ENCODE measurements at places on chromosomes 3 and 15.

DNA sequence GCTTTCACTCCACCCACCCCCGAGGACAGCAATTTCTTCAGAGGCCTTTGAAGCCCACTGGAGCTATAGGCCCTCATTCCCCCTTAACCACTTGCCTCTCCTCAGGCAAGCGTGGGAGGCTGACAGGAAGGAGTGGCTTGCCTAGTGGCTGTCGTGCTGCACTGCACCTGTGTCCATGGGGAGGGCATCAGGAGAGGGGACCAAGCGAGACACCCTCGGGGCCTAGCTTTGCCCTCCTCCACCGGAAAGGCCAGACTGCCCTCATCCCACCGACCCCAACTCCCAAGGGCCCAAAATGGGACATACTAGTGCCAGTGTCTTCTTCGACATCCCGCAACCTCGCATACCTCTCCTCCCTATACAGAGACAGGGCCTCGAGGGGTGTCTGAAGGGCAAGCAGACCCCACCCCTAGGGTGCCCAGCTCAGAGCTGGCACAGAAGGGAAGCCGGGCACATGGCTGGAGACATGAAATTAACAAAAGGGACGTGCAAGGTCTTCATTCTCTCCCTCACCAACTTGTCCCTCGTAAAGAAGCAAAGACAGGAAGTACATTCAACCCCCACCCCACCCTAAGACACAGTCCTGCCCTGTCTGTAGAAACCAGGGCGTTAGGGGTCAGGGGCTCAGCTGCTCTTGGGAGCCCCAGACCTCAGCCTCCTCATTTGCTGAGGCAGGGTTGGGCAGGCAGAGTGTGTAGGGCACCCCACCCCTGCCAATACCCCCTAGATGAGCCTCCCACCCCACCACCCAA, 24.3 kb downstream of the VIPR1 start:
- DNase-seq = no peak

GRCh38 chr15:85723960-85724945, 70.5 kb downstream of the KLHL25 start:
- no peak for DNase-seq

DNA sequence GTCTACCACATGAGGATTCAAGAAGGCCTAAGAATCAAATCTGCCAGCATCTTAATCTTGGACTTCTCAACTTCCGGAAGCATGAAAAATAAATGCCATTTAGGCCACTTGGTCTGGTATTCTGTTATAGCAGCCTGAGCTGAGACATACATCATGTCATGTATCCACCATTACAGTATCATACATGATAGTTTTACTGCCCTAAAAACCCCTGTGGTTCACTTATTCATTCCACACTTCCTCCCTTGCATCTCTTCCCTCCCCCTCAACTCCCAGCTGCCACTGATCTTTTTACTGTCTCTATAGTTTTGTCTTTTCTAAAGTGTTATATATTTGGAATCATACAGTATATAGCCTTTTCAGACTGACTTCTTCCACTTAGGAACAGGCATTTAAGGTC, 161.8 kb downstream of the SNRK start:
- no peak for DNase-seq

GRCh38 chr3:194637066-194637465, 3.8 kb upstream of the TMEM44 start:
- no peak for DNase-seq

DNA sequence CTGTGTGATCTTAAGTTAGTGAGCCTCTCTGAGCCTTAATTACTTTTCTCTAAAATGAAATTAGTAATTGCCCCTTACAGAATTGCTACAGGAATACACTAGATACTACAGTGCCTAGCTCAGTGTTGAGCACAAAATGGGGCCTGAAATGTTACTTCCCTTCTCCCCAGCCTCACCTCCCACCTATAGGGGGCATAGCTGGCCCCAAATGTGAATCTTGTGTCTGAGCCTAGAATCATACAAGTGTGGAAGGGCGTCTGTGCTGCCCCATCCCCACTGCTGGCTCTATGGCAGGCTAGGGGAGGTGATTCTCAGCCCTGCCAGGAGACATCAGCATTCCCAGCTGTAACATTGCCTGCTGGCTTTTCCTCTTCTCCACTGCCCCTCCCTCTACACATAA, 42.7 kb downstream of the IFT122 start:
- no peak for DNase-seq

GRCh38 chr3:63508305-63508704, 144.2 kb upstream of the SNTN start:
- no peak for DNase-seq

DNA sequence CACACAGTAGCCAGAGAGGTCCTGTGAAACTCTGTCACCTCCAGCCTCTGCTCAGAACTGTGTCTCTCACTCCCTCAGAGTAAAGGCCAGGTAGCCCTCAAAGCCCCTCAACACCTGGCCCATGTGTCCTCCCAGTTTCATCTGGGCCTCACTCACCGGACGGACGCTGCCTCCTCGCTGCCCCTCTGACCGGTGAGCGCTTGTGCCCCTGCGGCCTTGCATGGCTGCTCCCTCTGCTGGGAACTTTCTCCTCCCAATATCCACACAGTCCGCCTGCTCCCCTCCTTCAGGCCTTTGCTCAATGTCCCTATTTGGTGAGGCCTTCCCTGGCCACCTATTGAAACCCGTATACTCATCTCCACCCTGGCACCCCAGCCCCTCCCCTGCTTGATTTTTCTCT, 36.8 kb upstream of the TRH start:
- DNase-seq = no peak

GRCh38 chr3:21682206-21682605, 68.8 kb downstream of the ZNF385D start:
- DNase-seq = no peak

DNA sequence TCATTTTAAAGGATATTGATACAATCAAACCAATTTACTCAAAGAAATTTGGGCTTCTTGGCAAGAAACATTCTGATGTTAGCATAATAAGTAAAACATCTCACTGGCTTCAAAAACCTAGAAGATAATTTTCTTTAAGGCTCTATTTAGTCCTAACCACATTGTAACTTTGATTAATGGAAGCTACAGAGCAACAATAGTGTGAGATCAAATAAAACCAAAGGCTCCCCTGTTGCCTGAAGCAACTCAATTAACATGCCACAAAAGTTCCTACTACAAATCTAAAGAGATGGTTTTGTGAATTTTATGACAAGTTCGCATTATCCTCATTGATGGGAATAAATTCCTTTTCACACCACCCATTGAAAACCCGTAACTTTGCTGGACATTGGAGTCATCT, 5.9 kb downstream of the DPH6 start:
- no peak for DNase-seq

DNA sequence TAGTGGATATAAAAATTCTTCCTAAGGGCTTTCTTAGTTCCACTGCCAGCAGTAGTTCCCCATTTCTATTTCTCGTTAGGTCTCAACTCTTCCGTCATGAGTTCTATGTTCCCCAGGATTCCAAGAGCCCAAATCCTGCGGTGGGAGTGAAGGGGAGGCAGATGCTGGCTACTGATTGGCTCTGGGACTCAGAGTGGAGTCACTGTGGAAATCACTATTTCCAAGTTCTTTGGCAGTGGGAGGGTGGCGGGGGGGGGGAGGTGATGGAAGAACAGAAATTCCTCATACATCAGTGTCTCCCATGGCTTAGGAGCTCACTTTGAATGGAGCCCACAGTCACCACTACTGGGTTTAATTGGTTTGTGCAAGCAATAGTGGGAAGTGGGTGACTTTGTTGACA, 5.6 kb downstream of the CCR1 start:
- no peak for DNase-seq

DNA sequence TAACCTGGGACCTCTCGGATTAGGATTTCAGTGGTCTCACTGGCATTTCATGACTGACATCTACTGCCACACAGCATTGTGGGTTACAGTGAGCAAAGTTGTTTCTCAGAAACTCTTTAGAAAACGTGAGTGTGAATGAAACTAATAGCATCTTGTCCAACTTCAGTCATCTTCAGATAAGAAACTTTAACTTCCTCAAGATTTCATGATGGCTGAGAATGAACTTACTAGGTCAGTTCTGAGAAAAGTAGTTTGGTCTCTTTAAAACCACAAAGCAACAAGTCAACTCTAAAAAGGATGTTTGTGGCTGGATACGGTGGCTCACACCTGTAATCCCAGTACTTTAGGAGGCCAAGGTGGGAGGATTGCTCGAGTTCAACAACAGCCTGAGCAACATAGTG, 14.2 kb upstream of the HOMER2 start:
- no peak for DNase-seq

DNA sequence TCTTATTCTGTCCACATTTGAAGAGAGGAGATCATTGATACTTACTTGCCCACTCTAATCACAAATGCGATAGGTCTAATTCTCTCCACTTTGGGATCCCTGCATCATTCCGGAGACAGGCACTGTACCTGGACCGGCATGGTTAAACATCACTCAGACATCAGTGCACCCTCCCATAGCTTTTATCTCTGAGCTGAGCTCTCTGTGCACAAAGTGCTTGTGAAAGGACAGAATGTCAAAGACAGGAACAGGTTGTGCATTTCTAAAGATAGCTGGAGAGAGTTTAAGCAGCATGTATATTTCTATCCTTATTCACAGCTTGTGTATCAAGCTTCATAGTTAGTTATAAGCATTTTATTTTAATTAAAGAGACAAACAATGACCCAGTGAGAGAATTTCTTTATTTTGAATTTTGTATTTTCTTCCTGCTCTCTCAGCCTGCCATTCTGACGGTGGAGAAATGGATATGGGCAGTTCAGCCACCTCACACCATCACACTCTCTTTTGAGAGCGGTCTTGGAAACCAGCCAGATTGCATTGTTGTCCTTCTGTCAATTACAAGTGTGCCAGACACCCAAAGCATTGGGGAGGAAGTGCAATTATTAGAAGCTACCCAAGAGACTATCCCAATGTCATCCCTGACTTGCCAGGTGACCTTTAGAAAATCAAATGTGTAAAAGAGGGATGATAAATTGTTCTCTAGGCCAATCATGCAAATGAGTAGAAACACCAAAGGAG, 65.2 kb upstream of the CHL1 start:
- no peak for DNase-seq

DNA sequence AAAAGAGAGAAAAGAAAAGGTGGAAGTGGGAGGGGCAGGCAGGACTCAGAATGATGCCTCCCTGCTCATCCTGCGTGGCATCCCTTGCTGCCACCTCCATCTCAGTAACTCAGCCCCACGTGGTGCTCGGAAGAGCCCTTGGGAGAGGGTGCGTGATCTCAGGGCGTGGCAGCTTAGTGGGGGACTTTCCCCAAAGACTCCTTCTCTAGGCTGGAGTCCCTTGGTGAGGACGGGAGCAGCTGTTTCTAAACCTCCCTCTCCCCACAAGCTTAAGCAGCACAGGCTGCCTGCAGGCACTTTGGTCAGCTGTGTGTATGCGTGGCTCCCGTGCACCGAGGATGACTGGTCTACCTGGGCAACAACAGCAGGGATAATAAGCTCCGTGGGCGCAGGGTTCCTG, 7.4 kb upstream of the ANPEP start:
- no peak for DNase-seq

DNA sequence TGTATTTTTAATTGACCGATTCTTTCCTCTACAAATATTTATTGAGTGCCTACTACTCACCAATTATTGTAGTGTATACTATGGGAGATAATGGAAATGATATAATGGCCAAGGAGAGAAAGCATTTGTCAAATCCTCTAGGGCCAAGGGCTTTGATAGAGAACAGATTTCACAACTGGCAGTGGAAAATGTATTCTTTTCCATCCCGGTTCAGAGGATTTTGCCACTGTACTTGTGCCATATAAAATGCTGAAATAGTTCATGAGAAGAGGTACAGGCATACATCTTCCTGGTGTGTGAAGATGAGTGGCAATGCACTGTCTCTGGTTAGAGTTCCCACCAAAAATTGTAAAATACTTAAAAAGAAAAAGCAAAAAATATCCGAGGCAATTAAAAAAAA, 451.6 kb upstream of the TPRG1 start:
- DNase-seq = no peak
